ENCODE measurements at places on chromosomes 4 and X.

DNA sequence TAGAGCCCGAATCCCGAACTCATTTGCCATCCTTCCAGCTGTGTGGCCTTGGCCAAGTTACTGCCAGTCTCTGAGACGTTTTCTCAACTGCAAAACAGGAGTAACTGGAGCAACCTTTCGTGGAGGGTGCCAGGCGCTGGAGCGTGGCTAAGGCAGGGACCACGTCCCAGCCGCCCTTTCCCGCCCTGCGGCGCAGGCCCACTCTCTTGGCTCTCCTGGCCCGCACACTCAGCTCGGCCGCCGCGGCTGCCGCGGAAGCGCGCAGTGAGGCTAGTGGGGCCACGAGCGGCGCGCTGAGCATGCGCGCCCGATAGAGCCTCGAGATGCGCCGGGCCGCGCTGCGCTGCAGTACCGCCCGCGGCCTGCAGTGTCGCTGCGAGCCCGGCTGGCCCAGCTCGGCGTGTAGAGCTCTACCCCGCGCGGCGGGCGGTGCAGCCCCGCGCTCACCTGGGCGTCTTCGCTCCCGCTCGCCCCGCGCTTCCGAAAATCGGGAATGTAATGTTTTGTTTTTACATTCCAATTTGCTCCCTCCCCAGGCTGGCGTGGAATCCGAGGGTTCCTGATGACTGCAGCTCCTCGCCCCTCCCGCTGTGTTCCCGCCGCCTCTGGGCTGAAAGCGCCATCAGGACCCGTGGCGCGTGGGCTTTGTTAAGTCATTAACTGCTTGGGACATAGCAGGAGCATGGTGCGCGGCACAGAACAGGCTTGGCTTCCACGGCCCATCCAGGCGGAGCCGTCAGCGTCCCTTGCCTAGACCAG lies 4.0 kb upstream of the ZNF518B start:
- DNase-seq, result peak; percentile 93

GRCh38 chr4:143558823-143559756 lies 45.6 kb downstream of the SMARCA5 start:
- peak; percentile 92 for DNase-seq

DNA sequence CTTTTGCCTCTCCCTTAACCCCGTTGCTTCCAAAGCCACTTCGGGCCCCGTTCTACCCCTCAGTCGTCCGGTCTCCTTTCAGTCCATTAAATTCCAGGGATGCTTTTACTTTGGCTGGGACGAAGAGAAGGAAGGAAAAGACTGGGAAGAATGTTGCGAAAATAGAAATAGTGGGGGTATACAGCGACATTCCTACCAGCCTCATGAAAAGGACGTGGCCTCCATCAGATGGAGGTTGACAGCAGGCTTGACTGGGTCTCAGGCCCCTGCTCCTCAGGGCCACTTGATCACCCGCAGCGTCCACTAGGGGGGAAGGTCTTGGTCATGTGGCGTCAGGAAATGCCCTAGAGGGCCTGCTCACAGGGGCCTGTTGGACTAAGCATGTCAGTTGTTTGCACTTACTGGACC lies 657 bp upstream of the ANKRD50 start:
- DNase-seq, result peak; percentile 72

DNA sequence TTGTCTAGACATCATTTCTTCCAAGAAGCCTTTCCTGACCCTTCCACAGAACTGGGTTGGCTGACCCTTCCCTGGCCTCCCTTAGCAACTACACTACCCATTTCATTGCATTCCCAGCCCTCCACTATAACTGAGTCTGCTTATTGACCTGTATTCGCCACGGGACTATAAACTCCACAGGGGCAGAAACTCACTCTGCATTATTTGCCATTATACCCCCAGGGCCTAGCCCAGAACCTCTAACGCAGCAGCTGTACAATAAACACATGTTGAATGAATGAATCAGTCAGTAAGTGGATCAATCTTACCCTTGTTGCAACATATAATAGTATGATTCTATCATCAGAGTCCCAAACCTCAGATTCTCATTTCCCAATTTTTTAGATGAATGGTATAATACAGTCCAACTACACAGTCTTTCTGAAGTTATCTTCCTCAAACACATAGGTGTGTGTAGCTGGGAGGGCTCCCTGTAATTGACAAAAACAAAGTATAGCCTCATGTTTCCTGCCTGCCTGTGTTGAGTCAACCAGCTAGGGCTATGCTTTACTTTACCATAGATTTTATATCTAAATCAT lies 209.3 kb downstream of the CHIC2 start:
- peak; percentile 36 for DNase-seq

- no peak for DNase-seq
Measured at GRCh38 chr4:98634061-98634460, 24.4 kb downstream of the TSPAN5 start.

DNA sequence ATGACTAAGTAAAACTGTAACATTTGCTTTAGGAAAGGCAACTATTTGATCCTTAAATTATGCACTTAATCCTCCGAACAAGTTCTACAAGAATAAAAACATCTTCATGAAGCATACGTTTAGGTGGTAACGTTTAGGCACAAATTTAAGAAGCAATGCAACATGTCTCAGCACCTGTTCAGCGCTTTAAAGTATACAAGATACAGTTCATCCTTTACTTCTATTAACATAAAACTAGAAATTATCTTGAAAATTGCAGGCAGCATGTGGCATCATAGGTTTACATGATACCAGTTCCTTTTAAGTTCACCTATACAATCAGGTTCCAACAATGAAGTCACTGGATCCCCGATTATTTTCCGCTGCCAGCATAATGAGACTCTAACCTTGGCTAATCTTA lies 1.5 kb downstream of the PLA2G12A start:
- DNase-seq, result no peak

DNA sequence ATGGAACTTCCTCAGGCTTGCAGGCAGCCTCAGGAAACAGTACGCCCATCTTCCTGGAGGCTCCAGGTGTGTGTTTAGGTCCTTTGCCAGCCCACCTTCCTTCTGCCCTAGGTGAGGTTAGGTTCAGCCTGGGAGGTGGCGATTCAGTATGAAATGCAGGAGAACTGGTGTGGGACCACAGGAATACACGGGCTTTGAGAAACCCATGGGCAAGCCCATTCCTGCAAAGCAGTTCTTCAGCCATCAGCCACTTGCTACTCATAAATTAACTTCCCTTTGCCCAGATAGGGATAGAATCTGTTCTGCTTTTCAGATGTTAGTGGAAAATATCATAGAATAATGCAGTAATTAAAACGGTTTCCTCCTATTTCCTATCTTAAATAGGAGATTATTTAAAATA lies 32.2 kb downstream of the TBC1D14 start:
- DNase-seq, result no peak

- peak; percentile 92 for DNase-seq
Measured at GRCh38 chr4:5758741-5759140, 47.7 kb downstream of the EVC start.

- peak; percentile 15 for DNase-seq
Measured at GRCh38 chr4:158823461-158823873, 54.6 kb downstream of the FNIP2 start.

GRCh38 chr4:4866124-4866865 lies 6.8 kb downstream of the MSX1 start:
- DNase-seq, result no peak

GRCh38 chr4:80507507-80507906 lies 172.0 kb downstream of the CFAP299 start:
- DNase-seq, result no peak

- no peak for DNase-seq
Measured at GRCh38 chrX:51456246-51456645, 40.1 kb downstream of the NUDT11 start.

DNA sequence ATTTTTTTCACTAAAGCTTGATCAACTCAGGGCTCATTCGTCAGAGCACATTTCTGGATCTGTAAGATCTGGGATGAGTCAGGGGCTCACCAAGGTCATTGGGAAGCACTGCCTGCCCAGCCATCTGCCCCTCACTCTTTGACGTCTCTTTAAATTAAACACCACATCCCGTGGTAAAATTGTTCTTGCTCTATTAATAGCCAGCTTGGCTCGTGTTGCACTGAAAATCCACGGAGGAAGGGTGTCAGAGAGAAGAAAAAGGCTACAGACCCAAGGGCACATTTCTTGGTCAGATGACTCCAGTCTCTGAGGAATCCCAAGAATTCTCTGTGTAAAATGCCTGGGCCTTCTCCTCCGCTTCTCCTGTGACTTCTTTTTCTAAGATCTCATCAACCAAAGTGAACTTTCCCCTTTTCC lies 45.7 kb upstream of the GATB start:
- peak; percentile 79 for DNase-seq

GRCh38 chr4:39947417-39947816 lies 30.3 kb downstream of the PDS5A start:
- DNase-seq, result no peak

- no peak for DNase-seq
Measured at GRCh38 chr4:43882470-43882869, 566.1 kb downstream of the KCTD8 start.

DNA sequence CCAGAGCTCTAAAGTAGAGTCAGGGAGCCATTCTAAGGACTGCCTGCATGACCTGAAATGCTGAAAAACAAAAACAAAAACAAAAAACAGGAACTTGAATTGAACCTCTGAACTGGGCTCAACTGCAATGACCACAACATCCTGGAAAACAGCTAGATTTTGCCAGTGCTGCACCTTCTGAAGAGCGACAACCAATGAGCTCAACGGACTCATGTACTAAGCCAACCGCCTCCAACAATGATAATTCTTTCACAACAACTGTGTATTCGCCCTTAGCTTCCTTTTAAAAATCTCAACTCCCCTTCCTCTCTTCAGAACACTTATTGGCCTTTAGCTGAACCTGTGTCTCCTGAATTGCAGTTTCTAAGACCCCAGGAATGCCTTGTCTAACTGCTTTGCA lies 69.8 kb downstream of the HAUS3 start:
- DNase-seq, result no peak

- DNase-seq, result peak; percentile 35
Measured at GRCh38 chrX:151505796-151506195, 57.7 kb upstream of the PASD1 start.

DNA sequence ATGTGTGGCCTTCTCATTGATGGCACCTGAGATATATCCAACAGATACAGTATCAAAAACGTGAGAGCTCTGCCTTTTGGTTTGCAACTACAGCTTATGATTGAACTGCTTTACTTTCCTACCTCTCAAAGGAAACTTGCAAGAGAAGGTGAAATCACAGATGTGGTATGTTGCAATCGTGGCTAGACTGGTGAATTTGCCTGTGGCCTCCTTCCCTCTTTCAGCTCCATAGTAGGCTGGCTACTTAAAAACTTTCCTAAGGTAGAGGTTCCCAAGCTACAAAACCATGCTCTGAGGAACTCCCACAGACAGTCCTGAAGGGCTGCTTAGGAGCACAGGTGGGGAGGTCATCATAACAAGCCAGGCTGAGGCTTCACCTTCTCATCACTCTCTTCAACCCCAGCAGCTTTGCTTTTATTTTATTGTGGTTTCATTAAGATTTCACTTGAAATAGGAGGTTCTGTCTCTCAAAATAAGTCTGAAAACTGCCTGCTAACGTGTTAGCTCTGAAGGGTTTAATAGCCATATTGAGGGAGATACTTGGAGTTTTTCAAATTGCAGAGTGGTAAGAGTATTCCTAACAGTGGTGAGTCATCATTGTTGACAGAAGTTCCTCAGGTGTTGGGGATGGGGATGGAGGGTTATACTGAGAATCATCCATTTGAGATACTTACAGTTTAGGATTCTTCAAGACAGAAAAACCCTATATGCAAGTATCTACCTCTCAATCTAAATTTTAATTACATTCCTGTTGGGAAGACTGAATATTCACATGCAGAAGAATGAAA lies 93.5 kb upstream of the UCP1 start:
- no peak for DNase-seq

GRCh38 chrX:43238461-43238945 lies 417.6 kb upstream of the MAOA start:
- no peak for DNase-seq

GRCh38 chr4:17286752-17287460 lies 225.0 kb downstream of the QDPR start:
- no peak for DNase-seq

DNA sequence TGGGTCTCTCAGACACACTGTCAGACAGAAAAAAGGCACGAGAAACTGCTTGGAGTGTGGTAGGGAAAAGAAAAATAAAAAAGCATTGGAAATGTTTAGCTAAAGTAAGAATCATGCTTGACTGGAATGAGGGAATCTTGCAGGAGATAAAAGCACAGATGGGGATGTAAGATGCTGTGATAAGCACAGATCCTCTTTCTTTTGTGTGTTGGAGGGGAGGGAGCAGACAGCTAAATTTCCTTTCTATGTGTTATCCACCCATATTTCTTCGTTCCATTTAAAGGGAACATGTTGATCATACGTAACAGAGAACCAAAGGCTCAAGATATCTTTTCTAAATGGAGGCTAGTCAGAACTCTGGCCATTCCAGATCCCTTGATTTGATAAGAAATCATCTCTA lies 614.0 kb upstream of the LCORL start:
- no peak for DNase-seq

GRCh38 chr4:117755438-117755837 lies 278.8 kb upstream of the NDST3 start:
- no peak for DNase-seq

GRCh38 chrX:43108828-43109227 lies 330.9 kb upstream of the PPP1R2C start:
- no peak for DNase-seq

DNA sequence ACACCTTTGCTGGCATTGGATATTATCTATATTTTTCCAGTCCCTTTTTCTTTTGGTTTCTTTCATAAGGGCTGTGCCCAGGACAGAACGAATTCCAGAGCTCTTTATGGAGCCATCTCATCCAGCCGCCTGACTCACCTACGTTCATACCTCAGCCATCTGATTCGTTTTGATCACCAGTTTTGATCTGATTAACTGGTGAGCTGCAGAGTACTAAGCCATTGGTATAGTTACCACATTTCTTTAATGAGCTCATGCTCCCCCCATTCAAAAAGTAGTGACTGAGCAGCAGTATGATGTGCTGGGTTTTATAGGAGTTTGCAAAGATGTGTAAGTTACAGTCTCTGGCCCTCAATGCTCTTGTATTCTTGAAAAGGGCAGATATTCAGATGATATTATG lies 43.0 kb upstream of the CDKN2AIP start:
- DNase-seq, result no peak

- DNase-seq, result no peak
Measured at GRCh38 chr4:7553280-7553679, 118.5 kb upstream of the PSAPL1 start.

GRCh38 chr4:105210916-105211315 lies 64.2 kb downstream of the TET2 start:
- no peak for DNase-seq

DNA sequence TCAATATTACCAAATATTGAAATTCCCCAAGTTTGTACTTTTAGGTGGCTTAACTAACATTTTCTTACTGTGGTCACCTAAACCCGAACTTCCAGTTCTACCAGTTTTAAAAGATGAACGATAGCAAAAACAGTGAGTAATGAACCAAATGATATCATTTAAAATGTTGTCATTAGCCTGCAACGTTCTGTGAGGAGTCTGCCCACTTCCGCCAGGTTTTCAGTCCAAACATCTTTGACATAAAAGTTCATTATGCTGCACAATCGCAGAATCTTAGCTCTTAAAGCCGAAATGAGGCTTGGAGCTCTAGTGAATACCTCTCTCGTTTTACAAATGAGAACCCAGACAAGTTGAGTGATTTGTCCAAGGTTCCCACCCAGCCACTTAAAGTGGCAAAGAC lies 762 bp downstream of the PIGA start:
- DNase-seq, result peak; percentile 9
